ENCODE measurements at places on chromosomes 4 and X. TPM values are rescaled to one million over a fixed set of nuclear protein-coding genes. Genes with fewer than 3 reads are reported as not detected.

The EPGN gene
- total RNA-seq, result not detected

GRCh38 chrX:55006827-55007621, 6.9 kb downstream of the APEX2 start:
- no peaks in the 10 kb centered on the region for H3K4me1 ChIP-seq
- H3K4me3 ChIP-seq, result no peak overlapping the region
- peaks cover 37% of the 10 kb centered on the region for H3K36me3 ChIP-seq
- DNase-seq, result no peak
- H3K27me3 ChIP-seq, result no peaks in the 10 kb centered on the region

The GASK1B gene
- 2.6 TPM for total RNA-seq

GRCh38 chrX:2513121-2513664, 12.4 kb upstream of the DHRSX start:
- H3K27me3 ChIP-seq, result no peaks in the 10 kb centered on the region
- H3K4me3 ChIP-seq, result no peak overlapping the region
- no peaks in the 10 kb centered on the region for H3K4me1 ChIP-seq
- no peak for DNase-seq
- no peaks in the 10 kb centered on the region for H3K36me3 ChIP-seq

The LIMCH1 gene
- total RNA-seq, result 7.9 TPM

DNA sequence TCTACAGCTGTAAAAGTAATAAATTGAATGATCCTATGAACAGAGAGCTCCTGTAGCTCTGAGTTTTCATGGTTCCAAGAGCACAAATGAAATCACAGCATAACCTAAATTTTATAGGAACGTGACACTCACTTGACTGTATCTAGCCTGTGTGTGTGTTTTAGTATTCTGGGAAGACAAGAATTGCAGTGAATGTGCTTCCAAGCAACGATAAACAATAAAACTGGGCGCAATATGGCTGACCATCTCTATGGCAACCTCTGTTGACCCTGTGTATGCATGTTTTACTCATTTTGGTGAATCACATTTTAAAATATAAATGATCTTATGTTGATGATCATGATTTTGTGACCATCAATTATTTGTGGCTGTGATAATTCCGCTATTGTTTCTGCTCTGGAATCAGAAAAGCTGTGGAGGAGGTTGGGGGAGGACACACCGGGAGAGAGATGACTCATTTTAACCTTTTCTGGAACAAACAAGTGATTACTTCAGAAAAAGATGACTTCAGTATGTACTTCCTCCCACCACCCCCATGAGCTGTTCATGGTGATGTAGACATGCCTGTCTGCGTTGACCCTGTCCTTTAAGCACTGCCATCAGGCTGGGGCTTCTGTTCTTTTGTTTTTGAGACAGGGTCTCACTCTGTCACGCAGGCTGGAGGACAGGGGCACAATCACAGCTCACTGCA, 31.8 kb downstream of the USP11 start:
- no peak for DNase-seq
- H3K27ac ChIP-seq, result no peak overlapping the region

GRCh38 chrX:48665991-48666390, 17.6 kb upstream of the WAS start:
- H3K36me3 ChIP-seq, result no peaks in the 10 kb centered on the region
- H3K27me3 ChIP-seq, result no peaks in the 10 kb centered on the region
- H3K27ac ChIP-seq, result no peak overlapping the region
- no peak overlapping the region for H3K4me3 ChIP-seq

GRCh38 chr4:155617296-155617695, 49.4 kb upstream of the GUCY1A1 start:
- no peaks in the 10 kb centered on the region for H3K36me3 ChIP-seq
- no peak overlapping the region for H3K27ac ChIP-seq
- no peaks in the 10 kb centered on the region for H3K27me3 ChIP-seq

DNA sequence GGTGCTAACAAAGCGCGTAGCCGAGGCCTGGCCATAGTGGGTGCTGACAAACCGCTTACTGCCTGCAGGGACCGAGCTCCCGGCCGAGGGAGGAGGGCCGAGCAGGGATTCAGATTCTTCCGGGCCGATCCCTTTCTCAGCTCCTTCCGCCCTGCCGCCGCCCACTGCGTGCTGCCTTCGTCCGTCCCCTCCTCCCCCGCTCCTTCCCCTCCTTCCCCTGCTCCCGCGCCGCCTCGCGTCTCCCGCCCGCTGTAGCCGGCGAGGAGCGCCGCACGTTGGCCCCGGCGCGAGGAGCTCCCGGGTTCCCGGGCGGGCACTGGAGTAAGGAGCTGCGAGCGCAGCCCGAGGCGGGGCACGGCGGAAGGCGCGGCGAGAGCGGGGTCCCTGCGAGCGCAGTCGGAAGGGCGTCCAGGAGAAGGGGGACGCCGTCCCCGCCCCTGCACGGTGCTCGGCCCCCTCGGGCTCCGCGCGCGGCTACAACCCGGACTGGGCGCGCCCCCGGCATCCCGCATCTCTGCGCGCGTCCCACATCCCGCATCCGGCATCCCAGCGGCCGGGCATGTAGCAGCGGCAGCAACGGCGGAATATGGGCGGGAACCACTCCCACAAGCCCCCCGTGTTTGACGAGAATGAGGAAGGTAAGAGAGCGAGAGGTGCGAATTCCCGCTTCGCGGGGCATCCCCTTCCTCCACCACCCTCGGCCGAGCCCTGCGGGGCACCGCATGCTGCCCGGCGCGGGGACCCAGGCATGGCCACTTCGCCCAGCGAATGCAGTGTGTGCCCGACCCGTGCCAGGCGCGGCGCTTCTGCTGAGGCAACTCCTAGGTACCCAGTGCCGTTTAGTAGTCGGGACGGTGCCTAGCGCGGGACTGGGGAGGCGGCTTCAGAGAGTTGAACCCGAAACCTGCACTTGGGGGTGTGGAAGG, at the start of gene STK32B:
TSS of gene STK32B (plus strand) at position 203 of the 926 bp plus-strand sequence.
- peaks cover 41% of the 10 kb centered on the region for H3K27me3 ChIP-seq
- no peak within 1 kb of the TSS for H3K27ac ChIP-seq
- H3K4me3 ChIP-seq, result peak within 1 kb of the TSS; percentile 84
- H3K4me1 ChIP-seq, result peaks cover 3% of the 10 kb centered on the region

Data from endodermal cell (in vitro differentiated cells).